ENCODE measurements at places on chromosomes 4 and X.

- no peak for DNase-seq
Measured at GRCh38 chrX:2432298-2432863, 68.4 kb downstream of the DHRSX start.

DNA sequence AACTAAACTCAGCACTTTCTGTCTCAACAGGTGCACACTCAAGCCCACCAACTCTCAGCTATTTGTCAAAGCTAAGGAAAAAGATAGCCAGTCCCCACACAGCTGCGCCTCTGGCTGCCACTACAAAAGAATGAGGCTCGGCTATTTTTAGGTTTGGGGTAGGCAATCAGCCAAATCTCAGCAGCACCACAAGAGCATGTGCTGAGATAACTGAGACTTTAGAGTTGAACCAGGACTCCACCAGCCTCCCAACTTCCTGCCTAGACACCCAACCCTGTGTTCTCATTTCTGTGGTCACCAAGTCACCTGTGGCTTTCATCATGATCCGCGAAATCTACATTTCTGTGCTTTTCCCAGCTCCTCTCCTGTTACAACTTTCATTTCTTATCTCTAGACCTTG lies 28.0 kb downstream of the DMD start:
- DNase-seq: no peak

DNA sequence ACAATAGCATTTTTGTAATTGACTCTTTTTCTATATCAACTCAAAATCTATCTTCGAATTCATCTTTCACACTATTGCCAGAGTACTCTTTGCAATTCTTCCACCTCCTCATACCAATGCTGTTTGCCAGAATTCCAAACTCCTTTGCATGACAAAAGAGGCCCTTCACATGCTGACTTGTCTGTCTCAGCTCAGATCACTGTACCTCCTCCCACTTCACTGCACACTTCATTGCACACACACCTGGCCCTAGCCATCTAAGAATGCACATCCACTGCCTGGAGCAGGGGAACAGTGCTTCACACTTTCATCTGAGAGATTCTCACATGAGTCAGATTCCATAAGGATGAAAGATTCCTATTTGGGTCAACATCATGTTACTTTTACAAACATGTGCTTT lies 56.5 kb downstream of the PRDM5 start:
- no peak for DNase-seq

GRCh38 chrX:17824980-17825379 lies 36.1 kb downstream of the RAI2 start:
- DNase-seq: no peak

DNA sequence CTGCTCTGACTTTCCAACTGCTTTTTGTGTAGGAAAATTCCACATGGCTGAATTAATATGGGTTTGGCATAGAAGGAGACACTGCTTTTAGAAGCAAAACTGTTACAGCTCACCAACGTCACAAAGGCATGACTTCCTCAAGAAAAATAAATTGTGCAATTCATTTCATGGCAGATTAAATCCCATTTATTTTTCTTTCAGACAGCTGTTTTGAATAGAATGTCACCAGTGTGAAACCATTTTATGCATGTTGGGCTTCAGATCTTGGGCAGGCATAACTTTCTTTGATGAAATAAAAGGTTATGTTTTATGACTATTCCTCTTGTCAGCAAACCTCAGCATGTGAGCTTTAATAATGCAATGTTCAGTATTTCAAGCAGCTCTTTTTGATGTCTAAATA lies 542.8 kb downstream of the GALNTL6 start:
- no peak for DNase-seq

GRCh38 chr4:138919094-138919936 lies 96.3 kb upstream of the NOCT start:
- no peak for DNase-seq

GRCh38 chrX:27598312-27598711 lies 8.2 kb downstream of the DCAF8L2 start:
- no peak for DNase-seq

DNA sequence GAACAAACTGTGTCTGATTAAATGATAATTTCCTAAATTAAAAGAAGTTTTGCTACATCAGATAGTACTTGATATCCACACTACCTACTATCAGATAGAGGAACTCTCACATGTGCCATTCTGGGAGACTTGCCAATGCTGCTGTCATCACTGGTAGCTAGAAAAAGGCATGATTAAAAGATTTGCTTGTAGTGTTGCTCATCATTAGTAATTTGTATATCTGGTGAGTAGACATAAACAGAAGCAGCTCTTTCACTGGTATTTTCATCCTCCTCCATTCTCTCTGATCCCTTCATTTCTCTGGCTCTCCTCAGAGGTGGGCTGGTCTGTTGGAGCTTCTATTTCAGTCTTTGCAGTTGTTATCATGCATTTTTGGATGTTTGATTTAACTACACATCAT lies 56.0 kb downstream of the SPRY1 start:
- DNase-seq: no peak

- no peak for DNase-seq
Measured at GRCh38 chrX:137431693-137432488, 134.0 kb upstream of the ZIC3 start.

DNA sequence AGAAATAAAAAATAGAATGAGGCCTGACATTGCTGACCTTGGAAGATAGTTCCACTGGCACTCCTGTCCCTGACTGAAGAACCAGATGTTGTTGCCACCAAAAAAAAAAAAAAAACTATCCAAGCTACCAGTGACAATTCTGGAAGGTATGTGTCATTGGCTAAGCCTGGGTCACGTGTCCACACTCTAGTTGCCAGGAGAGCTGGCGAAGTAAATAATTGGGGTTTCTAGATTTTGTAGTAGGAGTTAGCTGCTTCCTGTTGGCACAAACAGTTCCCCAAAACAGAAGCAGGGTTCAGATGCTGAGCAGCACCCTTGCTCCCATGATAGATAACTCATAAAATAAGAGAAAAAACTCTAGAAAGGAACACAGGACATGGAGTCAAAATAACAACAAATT lies 20.5 kb downstream of the MND1 start:
- DNase-seq: no peak

DNA sequence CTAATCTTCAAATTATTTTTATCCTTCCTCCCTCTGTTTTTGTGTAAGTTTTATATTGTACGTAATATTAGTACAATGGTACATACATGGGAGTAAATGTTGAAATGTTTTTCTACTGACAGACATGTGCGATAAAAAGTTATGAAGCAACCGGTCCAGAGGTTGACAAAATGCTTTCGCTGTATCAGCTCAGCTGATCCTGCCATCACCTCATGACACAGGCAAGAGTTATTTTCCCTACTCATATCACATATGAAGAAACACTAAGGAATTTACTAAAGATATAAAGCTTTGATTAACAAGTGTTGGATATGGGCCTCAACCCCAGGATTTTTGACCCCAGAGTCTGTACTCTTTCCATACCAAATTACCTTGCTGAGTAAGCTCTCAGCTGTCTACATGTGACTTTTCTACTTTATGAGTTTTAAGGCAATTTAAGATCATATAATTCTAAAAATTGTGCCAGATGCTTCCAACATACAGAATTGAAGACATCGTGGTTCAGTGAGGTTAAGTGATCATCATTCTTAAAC lies 50.0 kb downstream of the CLCN5 start:
- DNase-seq: no peak

DNA sequence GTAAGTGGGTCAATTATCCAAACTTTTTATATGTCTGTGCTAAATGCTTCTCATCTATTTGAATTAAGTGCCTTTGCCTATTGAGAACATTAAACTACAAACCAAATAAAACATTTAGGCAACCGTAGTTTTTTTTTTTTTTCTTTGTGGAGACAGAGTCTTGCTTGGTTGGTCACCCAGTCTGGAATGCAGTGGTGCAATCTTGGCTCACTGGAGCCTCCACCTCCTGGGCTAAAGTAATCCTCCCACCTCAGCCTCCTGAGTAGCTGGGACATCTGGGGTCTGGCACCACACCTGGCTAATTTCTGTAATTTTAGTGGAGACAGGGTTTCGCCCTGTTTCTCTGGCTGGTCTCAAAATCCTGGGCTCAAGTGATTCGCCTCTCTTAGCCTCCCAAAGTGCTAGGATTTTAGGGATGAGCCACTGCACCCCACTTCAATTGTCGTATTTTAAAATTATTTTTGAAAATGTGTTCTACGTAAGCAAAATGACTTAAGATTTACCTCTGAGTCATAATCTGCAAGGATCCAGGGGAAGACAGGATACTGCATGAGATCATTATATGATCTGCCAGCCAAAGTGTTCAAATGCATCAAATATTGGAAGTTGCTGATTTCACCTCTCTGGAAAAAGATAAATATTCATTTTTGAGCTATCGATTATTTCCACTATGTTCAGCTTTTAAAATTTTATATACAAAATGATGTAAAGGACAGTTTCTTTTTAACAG lies 125.6 kb downstream of the CDS1 start:
- no peak for DNase-seq

DNA sequence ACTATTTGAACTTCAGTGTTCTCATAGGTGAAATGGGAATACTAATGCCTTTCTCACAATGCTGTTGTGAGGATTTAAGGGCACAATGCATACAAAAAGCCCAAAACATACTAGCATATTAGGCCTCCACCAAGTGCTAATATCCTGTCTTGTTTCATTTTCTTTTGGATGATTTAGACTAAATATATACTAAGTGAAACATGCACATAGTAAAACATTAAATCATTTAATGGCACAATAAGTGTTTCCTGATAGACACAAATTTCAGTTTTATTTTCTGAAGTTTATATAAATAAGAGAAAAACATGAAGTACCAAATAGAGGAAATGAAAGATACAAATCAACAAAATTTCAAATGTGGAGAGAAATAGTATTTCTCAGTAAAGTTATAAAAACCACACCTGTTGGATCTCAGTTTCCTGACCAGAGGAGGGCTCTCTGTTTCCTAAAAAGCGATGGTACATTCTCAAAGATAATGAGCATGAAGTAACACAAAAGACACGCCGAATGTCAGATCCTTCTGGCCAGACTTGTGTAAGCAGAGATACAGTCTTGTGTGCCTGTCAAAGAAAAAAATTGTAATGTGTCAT lies 25.1 kb downstream of the DDX60 start:
- DNase-seq: no peak

- no peak for DNase-seq
Measured at GRCh38 chr4:102684610-102685052, 76.1 kb downstream of the MANBA start.

GRCh38 chr4:88439161-88439760 lies 17.7 kb upstream of the HERC5 start:
- no peak for DNase-seq

DNA sequence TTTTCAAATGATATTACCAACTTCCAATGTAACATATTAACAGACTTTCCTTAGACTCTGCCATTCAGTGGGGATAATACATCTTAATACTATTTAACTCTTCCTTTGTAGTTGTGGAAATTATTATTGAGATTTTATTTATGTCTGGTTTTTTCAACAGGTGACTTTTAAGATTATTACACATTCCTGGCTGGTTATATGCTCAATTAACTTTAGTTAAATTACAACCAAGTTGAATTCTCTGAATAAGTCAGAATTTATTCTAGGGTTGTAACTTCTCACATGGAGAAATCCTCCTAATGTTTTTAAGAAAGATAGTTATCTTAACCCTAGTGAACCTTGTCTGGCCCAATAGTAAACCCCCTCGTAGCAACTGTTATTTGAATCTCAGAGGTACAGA lies 107.3 kb downstream of the SLC10A6 start:
- DNase-seq: no peak

DNA sequence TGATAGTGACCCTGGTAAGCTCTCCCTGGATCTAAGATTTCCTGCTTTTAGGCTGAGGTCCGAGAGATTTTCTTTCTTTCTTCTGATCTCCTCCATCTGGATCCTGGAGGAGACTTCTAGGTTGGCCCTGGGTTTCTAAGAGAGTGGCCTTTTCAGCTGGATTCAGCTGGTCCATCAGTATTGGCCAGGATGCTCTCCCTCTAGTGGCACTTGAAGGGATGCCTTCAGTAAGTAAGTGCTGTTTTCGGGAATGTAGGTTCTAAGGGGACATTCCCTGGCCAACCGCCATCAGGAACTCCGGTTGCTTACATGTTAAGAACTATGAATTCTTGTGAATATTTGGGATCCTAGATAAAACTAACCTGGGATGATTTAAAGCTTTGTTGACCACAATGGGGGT lies 56.9 kb downstream of the SERTM2 start:
- no peak for DNase-seq

GRCh38 chr4:47598896-47599295 lies 113.8 kb downstream of the ATP10D start:
- no peak for DNase-seq

DNA sequence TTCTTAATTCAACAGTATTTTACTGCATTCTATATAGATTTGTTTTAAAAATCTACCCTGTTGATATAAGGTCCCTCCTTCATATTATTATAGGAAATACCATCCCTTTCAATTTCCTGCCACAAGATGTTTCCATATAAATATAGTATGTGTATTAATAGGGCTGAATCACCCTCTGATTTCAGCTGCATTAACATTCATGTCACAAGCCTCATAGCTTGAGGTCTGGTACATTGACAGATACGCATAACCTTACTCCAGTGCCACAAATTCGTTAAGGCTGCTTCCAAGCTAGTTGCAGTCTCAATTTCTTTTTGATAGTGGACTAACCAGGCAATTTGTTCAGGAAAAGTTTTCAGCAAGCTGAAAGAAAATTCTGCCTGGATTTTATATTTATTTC lies 128.4 kb downstream of the KLHL34 start:
- no peak for DNase-seq

- no peak for DNase-seq
Measured at GRCh38 chr4:48979914-48980579, 6.0 kb upstream of the CWH43 start.

DNA sequence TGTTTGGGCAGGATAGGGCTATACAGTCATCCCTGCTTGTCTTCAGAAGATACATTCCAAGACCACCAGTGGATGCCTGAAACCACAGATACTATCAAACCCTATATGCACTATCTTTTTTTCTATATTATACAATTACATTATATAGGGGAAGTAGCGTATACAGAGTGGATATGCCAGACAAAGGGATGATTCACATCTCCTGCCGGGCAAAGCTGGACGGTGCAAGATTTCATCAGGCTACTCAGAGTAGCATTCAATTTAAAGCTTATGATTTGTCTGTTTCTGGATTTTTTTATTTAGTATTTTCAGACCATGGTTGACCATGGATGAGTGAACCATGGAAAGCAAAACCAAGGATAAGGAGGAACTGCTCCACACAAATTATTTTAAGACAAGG lies 7.0 kb upstream of the AMTN start:
- no peak for DNase-seq

- no peak for DNase-seq
Measured at GRCh38 chrX:134645936-134646543, 12.2 kb downstream of the PLAC1 start.

Data from stimulated activated CD8-positive, alpha-beta memory T cell treated with anti-CD3 and anti-CD28 coated beads, Interleukin-4, amount 100 ng/mL, for 24 hours (primary cell).